Smooth muscle cell of the brain vasculature (primary cell): ENCODE measurements at places on chromosomes 1 and 21.

- no peak for DNase-seq
Observed at GRCh38 chr21:34091032-34091431, 17.7 kb downstream of the MRPS6 start.

GRCh38 chr1:6570100-6570499 lies 9.7 kb upstream of the ZBTB48 start:
- DNase-seq, result no peak

DNA sequence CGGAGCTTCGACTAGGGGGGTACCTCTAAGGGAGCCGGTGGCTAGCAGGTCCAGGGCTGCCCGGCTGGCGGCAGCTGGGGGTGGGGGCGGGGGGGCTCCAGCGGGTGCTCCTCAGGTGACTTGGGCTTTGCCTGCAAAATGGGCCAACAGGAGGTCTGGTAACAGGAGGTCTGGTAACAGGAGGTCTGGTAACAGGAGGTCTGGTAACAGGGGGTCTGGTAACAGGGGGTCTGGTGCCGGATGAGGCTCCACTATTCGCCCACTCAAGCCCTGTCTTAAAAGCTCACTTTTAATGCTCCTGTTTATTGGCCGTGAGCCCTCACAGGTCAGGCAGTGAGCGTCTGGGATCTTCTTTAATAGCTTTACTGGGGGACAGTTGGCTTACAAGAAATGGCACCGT lies 40.4 kb upstream of the ACTRT2 start:
- no peak for DNase-seq

- no peak for DNase-seq
Observed at GRCh38 chr1:97245026-97245425, 523.4 kb downstream of the PTBP2 start.

DNA sequence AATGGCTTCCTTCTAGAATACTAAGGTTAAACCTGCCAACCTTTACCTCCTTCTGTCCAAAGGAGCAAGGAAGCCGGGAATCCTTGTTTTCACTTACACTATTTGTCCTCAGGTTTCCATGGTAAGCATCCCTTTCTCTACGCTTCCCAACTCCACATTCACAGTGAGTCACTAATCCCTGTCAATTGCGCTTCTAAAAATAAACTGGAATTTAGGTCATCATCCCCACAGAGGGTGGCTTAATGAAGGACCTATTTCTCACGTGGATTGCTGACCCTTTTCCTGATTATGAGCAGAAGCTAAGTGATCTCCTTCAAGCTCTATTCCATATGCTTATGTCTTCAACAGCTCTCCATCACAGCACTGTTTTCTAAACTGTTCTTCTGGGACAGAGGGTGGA lies 39.9 kb upstream of the ABCA4 start:
- peak; percentile 56 for DNase-seq

DNA sequence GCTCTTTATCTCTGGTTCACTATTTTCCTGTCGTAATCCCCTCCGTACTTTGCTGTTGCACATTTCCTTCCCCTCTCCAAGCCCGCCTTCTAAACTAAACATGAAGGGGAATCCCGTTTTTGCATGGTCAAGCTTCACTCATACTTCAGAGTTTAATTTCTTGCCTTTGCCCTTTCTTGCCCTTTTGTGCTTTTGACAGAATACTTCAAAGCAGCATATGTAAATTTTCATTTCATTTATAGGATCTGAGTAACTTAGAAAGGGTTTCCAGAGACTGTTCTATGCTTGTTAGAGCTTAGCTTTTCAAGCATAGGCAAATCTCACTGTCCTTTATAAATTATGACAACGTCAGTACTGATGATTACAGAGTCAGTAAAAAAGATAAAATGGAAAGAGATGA lies 27.7 kb downstream of the SPATA45 start:
- no peak for DNase-seq
